ENCODE measurements at places on chromosomes 12 and 14.

GRCh38 chr12:122951406-122951805, 14.9 kb downstream of the ABCB9 start:
- DNase-seq, result no peak

GRCh38 chr12:25458047-25458552, 95.0 kb downstream of the LMNTD1 start:
- DNase-seq, result no peak

- DNase-seq, result no peak
Observed at GRCh38 chr14:82642425-82642824, 1108.8 kb upstream of the SEL1L start.

DNA sequence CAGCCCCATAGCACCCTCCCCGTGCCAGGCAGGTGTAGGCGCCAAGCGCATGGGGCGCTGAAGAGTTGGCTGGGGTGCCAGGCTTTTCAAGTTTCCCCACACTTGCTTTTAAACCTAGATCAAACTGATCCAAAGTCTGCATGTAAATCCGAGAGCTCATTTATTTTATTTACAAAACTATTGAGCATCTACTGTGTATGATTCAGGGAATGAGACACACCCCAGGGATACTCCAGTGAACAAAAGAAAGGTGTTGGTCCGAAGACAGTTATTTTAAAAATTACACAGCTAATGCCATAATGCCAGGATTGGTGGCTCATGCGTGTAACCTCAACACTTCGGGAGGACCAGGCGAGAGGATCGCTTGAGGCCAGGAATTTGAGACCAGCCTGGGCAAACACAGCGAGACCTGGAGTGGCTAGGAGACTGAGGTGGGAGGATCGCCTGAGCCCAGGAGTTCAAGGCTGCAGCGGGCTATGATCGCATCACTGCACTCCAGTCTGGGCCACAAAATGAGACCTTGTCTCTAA, 780 bp upstream of the SLC41A2 start:
- no peak for DNase-seq

- no peak for DNase-seq
Observed at GRCh38 chr12:103493199-103493598, 2.6 kb downstream of the C12orf42 start.

DNA sequence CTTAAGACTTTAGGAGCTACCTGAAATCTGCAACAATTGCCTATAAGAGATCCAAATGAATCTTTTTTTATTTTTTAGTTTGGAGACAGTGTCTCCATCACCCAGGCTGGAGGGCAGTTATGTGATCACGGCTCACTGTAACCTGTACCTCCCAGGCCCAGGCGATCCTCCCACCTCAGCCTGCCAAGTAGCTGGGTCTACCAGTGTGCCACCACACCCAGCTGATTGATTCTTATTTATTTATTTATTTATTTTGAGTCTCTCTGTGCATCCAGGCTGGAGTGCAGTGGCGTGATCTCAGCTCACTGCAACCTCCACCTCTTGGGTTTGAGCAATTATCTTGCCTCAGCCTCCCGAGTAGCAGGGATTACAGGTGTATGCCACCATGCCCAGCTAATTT, 26.1 kb downstream of the STK38L start:
- DNase-seq, result no peak

GRCh38 chr12:9794484-9795093, 32.7 kb upstream of the KLRF1 start:
- no peak for DNase-seq

DNA sequence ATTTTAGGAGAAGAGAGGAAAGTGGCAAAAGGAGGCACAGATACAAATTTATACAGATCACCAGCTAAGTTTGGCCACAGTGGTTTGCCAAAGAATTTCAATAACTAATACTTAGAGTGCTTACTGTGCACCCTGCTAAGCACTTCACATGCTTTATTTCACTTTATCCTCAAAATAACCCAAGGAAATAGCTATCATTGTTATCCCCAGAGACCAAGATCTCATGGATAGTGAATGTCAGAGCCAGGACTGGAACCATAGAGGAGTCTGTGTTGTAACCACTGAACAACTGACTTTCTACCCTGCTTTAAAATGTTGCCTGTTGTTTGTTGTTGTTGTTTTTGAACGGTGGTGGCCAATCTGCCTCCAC, 1.3 kb upstream of the TCP11L2 start:
- DNase-seq, result no peak
